ENCODE measurements at places on chromosomes 5 and 9.
A peak's percentile ranks its signal among the peaks of the same experiment; 100 is the strongest.

DNA sequence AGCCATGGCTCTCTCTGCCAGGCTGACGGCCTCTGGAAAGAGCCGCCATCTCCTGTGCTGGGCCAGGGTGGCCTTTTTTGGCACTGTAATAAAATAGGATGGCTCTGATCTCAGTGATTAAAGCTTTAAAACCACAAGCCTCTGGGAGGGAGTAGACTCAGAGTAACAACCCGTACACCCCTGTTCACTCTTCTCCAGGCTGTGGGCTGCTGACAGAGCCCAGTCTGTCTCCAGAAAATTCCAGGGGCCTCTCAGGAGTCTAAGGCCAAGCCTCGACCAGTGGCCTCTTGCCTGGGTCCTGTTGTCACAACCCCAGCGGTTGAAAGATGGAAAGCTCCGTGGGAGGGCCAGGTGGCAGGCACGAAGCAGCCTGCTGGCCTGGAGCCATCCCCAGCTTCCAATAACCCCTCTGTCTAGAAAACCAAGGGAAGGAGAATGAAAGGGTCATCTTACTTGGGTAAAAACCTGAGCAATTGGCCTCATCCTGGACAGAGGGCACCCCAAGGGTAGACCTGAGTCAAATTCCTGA is 286.7 kb upstream of the ZNF462 start:
- no peak for DNase-seq

DNA sequence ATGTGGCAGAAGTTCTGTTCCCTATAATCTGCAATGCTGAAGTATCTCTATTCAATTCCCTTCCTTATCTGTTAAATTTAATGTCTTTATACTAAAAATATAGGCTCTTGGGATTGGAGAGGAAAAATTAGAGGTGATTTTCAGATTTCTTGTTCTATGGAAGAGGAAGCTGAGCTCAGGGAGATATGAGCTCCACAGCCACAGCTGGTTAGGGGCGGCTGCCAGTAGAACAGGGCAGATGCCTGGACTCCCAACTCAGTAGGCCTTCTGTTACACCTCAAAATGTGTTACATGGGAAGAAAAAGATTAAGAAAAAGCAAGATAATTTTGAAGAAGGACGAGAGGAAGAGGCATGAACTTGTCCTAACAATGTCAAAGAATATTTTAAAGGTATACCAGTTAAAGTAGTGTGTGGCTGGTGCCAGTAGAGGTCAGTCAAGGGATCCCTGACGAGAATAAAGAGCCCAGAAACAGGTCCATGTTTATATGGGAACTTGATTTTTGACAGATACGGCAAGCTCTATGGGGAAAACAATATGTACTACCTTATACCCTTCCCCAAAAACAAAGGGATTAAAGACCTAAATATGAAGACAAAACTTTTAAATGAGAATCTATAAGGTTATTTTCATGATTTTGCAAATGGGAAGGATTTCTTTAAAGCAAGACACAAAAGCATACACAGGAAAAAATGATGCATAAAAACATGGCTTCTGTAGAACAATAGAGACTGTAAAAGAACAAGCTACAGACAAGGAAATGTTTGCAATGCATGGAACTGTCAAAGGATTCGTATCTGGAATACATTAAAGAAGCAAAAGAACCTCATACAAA is 28.7 kb downstream of the DNAJC21 start:
- peak; percentile 13 for DNase-seq

- no peak for DNase-seq
These were observed 236.6 kb downstream of the PSAT1 start for GRCh38 chr9:78533500-78533899.

DNA sequence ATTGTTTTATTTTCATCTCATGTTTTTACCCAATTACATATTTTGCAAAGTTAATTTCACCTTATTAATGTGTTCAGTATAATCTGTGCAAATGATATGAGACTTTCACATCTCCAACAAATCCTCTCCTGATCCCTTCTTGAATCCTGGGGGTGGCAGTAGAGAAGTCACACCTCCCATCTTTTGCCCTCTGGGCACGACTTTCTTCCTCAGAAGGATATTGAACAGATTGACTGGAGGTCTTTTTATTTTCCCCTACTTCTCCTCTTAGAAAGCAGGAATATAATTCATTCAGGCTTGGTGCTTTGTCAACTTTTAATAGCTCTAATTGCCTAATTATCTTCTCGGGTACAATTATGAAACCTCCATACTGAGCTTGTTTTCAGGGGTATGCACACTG is 1037.1 kb upstream of the NUDT12 start:
- no peak for DNase-seq

DNA sequence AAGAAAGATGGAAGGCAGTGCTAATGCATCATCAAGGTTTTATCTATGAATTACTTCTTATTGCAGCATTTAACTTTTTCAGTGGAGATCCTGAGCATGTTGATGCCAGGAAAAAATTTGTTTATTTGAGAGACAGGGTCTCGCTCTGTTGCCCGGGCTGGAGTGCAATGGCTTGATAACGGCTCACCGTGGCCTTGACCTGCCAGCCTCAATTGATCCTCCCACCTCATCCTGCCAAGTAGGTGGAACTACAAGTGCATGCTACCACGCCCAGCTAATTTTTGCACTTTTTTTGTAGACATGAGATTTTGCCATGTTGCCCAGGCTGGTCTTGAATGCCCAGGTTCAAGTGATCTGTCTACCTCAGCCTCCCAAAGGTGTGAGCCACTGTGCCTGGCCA is 47.2 kb downstream of the AOPEP start:
- DNase-seq = no peak

DNA sequence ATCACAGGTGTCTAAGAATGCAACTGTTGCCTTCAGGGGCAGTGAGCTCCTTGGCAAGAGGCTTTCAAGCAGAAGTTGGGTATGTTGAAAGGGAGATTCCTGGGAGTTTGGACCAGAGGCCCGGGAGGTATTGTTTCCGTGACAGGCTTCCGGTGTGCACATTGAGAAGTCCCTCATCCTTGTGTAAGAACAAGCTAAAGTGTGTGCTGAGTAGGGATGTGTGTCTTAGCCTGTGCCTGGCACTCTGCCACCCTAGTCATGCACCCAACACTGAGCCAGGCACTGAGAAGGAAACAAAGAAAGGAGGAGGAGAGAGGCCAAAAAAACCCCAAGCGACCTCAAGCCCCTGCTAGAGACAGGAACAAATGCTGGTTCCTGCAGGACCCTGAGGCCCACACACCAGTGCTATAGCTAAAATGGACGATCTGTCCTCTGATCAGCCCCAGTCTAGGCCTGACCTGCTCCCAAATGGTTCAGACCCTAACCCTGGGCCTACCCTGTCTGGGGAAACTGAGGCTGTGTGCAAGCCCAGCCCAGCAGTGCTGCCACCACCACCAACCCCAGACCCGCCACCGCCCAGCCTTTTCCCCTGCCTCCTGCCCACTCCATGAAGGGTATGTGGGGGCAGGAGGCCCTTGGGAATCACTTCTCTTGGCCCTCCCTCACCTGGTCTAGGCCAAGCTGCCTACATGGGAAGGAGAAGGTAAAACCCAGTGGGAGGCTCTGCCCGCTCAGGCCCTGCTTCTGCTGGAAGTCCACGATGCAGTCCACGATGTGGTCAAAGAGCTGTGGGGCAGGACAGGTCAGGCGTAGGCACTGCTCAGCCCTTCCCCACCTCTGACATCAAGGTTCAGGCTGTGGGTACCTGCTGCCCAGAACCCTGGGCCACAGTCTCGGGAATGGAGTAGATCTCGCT is 12.6 kb downstream of the HK3 start:
- no peak for DNase-seq

- DNase-seq = peak; percentile 52
These were observed 42.4 kb downstream of the FYB1 start for GRCh38 chr5:39176759-39177630.

- DNase-seq = no peak
These were observed 266.8 kb downstream of the CYLC2 start for GRCh38 chr9:103261951-103262350.

Measured in MM.1S (cell line).